ENCODE measurements at places on chromosomes 1 and 21.

DNA sequence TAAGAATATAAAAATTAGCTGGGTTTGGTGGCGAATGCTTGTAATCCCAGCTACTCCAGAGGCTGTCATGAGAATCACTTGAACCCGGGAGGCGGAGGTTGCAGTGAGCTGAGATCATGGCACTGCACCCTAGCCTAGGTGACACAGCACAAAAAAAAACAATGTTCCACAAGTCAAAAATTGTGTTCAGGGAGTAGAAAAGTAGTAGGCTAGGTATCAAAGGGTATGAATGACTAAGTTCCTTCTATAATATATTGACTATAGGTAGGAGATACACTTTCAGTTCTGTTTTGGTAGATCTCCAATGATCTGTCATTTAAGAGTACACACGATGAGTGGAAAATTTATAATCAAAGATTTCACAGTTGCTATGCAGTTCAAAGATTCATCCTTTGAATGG lies 16.7 kb downstream of the USP48 start:
- DNase-seq: no peak

- DNase-seq: no peak
These were observed 68.2 kb downstream of the ARHGEF16 start for GRCh38 chr1:3522564-3523265.

DNA sequence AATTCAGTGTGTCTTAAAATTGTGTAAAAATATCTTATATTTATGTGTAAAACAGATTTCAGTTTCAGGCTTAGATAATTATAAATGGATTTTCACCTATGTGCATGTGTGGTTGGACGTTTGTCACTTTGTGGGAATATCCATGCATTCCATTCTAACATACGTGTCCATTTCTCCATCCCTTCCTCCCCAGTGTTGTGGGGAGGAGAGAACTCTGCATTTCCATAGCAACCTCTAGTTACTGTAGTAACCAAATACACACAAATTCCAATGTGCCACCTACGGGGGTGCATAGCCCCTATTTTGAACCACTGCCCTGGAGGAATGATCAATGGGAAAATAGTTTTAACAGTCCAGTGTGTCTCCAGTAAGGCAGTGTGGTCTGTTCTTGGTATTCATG lies 79.0 kb downstream of the RASAL2 start:
- no peak for DNase-seq

GRCh38 chr1:77250126-77250525 lies 30.9 kb upstream of the PIGK start:
- no peak for DNase-seq

GRCh38 chr1:99645203-99645602 lies 710 bp upstream of the PALMD start:
- DNase-seq: no peak

DNA sequence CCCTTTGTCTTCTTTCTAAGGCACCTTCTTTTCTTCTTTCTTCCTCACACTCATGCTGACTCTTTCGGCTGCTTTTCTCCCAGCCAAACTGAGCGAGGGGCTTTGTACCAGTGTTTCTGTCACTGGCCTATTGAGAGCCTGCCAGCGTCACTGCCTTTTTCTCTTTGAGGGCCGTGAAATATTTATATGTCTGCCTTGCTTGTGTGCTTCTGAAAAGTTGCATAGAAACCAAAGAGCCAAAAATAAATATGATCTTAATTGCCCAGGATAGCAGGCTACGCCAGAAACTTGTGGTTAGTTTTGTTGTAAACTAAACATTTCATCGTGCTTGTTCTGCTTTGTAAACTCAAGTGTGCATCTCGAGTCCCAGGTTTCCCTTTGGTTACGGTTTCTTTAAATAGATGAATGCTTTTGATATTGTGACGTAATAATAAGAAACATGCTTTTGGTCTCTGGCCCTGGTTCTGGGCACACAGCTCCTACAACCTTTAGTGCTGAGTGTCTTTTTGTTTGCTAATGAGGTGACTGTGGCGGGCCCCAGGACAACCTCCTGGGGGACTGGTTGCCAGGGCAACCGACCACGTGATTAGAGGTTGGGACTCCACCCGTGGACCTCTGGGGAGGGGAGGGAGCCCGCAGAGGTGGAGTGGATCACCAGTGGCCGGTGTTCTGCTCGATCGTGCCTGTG lies 10.8 kb downstream of the SLC37A1 start:
- peak; percentile 79 for DNase-seq

- no peak for DNase-seq
These were observed 34.1 kb downstream of the TMCO4 start for GRCh38 chr1:19765623-19766022.

DNA sequence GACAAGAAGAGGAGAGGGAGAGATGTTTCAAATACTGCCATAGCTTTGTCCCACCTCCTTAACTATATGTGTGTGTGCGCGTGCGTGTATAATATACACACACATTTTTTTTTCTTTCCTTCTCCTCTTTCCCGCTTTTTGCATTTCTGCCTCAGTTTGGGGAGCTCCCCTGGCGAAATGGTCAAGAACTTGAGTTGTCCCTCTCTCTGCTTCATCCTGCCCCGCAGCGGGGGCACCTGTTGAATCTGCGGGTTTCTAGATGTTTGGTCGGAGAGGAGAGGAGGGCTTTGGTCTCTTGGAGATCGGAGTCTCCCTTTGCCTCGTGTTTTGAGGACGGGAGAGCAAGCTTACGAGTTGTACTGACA lies 504 bp downstream of the SCCPDH start:
- DNase-seq: peak; percentile 47

DNA sequence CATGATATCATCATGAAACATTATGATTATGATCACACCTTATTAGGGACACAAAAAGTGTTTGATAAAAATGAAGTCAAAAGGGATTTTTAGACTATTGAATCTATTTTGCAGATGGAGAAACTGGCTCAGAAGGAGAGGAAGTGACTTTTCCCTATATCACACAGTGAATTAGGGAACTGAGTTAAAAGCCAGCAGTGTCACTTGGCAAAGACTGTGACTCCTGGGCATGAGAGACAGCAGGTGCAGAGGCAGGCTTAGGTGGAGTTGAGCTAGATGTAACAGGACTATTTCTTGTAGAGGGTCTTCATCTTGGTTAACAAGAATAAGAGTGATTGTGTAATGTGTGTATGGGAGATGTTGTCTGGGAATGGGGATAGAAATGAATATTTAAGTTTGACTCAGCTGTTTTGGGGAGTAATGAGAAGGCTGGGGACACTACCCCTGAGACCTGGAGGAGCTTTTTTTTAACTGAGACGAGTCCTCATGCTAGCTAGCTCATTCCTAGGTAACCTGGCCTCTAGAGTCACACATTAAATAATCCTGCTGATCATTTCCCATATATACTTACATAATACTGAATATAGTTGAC lies 1.0 kb upstream of the CD84 start:
- no peak for DNase-seq

GRCh38 chr21:16796776-16797175 lies 716.1 kb upstream of the CXADR start:
- DNase-seq: no peak

GRCh38 chr1:26994020-26994786 lies 711 bp downstream of the TRNP1 start:
- DNase-seq: no peak

GRCh38 chr1:28175955-28176485 lies 470 bp downstream of the PTAFR start:
- DNase-seq: no peak

GRCh38 chr1:55746710-55747109 lies 531.5 kb upstream of the USP24 start:
- DNase-seq: no peak

GRCh38 chr1:118008011-118008410 lies 78.5 kb downstream of the WDR3 start:
- DNase-seq: no peak

DNA sequence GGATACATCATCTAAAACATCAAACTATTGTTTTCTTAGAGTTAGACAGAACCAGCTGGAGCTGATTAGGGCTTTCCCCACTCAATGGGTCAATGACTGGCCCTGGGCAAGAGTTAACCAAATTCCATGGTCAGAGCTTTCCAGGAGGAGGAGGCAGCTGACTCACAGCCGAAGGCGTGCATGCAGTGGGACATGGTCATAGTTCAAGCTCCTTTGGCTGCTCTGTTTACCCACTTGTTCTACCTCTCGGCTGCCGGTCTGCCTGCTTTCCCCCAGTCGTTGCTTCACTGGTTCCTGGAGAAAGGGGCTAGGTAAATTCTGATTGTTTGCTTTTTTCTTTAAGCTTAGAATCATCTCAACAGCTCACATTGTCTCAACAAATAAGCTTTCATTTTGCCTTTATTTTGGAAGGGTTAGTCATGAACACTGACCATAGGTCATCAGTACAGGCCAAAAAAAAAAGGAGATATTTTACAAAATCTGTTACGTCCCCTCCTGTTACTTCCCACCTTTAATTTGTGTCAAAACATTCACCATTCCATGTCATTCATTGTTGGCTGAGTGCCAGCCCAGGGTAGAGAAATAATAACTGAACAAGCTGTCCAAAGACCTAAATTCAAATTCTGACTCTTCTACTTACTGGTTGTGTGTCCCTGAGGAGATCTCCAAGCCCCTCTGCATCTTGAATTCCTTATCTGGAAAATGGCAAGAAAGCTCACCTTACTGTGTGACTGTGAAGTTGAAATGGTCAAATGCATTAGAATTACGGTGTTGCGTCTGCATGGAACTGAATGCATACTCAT lies 12.0 kb downstream of the MAB21L3 start:
- peak; percentile 79 for DNase-seq

GRCh38 chr1:42143896-42144710 lies 9.1 kb upstream of the GUCA2B start:
- DNase-seq: no peak

GRCh38 chr1:244010703-244011123 lies 40.4 kb upstream of the ZBTB18 start:
- DNase-seq: no peak

DNA sequence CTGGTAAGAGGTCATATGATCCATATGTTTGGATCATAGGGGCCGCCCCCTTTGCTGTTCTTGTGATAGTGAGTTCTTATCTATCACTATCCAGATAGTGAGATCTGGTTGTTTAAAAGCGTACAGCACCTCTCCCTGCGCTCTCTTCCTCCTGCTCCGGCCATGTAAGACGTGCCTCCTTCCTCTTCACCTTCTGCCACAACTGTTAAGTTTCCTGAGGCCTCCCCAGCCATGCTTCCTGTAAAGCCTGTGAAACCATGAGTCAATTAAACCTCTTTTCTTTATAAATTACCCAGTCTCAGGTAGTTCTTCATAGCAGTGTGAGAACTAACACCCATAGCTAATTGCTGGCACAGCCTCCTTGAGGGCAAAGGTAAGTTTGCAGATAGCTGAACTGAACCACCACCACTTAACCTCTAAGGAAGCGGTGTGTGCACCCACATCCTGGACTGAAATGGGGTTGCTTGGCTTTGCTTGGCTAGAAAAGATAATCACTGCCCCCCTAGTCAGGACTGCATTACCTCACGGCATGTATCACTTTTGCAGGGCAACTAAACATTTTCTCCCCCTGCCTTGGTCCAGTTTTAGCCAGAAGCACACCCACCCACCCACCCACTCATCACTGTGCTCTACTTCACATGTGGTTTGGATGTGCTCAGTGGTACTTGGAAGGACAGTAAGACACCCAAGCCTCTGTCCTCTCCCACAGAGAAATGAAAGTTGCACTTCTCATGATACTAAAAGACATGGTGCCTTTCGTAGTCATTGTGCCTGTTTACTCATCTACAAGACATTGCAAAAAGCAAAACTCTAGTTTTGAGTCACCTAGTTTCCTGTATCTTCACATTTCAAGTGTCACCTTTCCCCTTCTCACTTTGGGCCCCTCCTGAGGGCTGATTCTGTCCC lies 23.1 kb upstream of the PTAFR start:
- DNase-seq: peak; percentile 36

- no peak for DNase-seq
These were observed 167.3 kb upstream of the COA6 start for GRCh38 chr1:234205966-234206365.

DNA sequence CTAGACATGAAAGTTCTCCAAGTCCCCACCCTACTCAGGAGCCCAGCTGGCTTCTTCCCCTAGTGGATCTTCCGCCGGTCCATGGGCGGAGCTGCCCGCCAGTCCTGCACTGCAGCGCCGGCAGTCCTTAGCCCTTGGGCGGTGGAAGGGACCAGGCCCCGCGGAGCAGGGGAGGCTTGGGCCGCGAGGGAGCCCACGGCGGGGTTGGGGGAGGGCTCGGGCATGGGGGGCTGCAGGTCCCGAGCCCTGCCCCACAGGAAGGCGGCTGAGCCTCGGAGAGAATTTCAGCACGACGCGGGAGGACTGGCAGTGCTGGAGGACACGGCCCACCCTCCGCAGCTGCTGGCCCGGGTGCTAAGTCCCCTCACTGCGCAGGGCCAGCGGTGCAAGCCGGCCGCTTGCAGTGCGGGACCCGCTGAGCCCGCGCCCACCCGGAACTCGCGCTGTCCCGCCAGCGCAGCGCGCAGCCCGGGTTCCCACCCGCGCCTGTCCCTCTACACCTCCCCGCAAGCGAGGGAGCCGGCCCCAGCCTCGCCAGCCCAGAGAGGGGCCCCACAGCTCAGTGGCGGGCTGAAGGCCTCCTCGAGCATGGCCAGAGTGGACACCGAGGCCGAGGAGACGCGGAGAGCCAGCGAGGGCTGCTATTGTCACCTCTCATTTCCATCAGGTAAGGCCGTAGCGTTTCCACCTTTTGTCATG lies 1398.6 kb downstream of the MRPL39 start:
- no peak for DNase-seq

- no peak for DNase-seq
These were observed 38.3 kb upstream of the ADORA3 start for GRCh38 chr1:111541721-111542120.

GRCh38 chr1:234699795-234700665 lies 90.1 kb upstream of the IRF2BP2 start:
- DNase-seq: peak; percentile 49

DNA sequence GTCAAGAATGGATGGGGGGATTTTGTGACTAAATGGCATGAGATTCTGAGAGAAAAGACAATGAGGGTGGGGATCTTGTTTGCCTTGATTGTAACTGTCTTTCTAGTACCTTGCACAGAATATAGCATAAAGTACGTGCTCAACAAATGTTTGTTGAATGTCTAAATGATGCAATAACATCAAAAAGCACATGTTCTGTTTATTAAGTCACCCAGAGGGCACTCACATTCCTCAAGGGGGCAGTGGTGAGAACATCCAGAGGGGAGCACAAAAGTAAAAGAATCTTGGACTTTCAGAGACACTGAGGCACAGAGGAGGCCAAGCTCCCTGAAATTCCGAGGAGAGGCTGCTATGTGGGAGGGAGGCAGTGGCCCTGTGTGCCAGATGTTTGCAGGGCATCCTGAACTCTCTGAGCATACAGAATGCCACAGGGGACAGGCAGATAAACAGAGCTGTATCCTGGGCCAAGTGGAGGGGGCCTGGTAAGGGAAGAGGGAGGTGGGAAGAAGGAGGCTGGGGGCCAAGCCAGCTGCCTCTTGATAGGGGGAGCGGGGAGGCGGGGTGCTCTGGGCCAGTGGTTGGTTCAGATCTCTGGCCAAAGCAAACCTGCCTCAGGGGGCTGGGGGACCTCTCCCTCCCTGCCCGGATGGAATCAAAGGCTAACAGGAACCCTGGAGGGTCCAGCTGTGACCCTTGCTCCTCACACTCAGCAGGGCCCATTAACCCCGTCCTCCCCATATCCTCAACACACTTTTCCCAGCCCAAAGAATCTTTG lies 6.5 kb upstream of the ATP1A2 start:
- no peak for DNase-seq
